Activated naive CD8-positive, alpha-beta T cell treated with anti-CD3 and anti-CD28 coated beads, Interleukin-2, amount 10 ng/mL, durations not matched to agents 7 days and 5 days (primary cell): ENCODE measurements at places on chromosomes 3 and 15. TPM values are rescaled to one million over a fixed set of nuclear protein-coding genes. Genes with fewer than 3 reads are reported as not detected.
A peak's percentile ranks its signal among the peaks of the same experiment; 100 is the strongest.

- DNase-seq: no peak
Measured at GRCh38 chr3:138030734-138031280, 20.8 kb downstream of the CLDN18 start.

GRCh38 chr3:194375473-194376240 lies 6.1 kb upstream of the LRRC15 start:
- DNase-seq: no peak

- no peak for DNase-seq
Measured at GRCh38 chr3:187628169-187628568, 42.0 kb downstream of the SST start.

GRCh38 chr3:115788921-115789470 lies 165.7 kb downstream of the GAP43 start:
- no peak for DNase-seq

DNA sequence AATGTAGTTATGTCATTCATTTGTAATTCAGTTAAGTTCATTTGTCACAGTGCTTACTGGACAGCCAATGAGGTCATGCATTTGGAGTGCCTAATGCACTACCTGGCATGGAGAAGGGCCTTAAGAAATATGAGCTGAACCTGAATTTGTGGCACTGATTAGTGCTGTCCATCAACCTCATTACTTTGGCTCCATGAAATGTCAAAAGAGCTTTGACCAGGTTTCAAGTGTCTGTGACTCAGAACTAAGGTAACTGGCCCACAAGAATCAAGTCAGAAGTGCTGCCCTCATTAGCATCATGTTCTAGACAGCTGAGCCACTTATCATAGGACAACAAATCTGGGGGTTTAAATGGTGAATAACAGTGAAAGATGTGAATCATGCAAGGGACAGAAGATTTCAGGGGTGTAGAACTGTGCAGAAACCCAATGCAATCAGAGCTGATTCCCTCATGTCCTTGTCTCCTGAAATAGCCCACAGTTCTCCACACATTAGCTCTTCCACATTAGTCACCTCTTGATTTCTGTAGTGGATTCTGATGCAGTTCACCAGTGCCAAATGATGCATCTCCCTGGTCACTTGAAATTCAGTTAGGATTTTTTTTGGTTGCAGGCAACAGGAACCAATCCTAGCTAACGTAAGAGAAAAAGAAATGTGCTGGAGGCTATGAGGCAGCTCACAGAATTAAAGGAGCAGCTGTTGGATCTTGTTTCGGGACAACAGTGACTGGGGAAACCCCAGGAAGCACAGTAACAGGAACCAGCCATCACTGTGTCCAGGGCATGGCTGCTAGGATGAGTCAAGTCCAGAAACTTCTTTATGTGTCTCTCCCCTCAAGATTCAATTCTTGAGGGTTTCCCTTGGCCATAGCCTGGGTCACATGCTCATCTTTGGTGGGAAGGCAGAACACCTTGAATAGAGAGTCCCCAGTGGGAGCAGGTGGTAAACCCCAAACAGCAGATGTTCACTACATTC lies 38.7 kb downstream of the CHST2 start:
- no peak for DNase-seq

- DNase-seq: no peak
Measured at GRCh38 chr15:65386886-65387285, 9.1 kb upstream of the IGDCC3 start.

DNA sequence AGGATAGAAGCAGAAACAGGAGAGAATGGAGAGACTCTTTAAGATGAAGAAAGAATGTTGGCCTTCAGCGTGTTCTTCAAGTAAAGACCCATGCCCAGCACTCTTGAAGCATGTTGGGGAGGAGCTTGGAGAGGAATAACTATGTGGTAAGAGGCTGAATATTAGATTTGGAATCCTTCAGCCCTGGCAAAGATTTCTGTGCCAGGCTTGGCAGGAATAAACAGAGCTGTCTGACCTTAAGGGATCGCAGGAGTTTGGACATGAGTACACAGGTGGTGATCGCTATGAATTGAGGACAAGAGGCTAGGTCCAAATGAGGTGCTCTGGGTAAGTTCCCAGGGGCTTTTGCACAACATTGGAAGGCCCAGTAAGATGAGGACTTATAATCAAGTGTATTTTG lies 132.6 kb upstream of the TBL1XR1 start:
- DNase-seq: no peak

GRCh38 chr15:72199721-72200212 lies 2.2 kb upstream of the GRAMD2A start:
- DNase-seq: peak; percentile 71

DNA sequence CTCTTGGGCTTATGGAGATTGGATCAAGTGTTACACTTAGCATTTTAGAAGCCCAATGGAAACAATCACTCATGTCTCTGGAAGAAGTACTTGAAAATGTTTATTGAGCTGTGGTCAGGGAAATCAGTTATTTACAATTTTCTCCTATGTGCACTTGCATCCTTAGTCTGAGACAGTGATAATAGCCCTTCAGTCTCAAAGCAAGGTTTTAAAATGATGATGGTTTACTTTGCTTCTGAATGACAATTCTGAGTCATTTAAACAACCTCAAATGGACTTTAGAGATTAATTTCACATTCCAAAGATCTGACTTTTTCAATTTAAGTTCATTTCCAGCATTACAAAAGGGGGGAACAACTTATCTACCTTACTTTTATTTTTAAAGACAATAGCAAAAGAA lies 20.1 kb downstream of the TIPARP start:
- DNase-seq: no peak

DNA sequence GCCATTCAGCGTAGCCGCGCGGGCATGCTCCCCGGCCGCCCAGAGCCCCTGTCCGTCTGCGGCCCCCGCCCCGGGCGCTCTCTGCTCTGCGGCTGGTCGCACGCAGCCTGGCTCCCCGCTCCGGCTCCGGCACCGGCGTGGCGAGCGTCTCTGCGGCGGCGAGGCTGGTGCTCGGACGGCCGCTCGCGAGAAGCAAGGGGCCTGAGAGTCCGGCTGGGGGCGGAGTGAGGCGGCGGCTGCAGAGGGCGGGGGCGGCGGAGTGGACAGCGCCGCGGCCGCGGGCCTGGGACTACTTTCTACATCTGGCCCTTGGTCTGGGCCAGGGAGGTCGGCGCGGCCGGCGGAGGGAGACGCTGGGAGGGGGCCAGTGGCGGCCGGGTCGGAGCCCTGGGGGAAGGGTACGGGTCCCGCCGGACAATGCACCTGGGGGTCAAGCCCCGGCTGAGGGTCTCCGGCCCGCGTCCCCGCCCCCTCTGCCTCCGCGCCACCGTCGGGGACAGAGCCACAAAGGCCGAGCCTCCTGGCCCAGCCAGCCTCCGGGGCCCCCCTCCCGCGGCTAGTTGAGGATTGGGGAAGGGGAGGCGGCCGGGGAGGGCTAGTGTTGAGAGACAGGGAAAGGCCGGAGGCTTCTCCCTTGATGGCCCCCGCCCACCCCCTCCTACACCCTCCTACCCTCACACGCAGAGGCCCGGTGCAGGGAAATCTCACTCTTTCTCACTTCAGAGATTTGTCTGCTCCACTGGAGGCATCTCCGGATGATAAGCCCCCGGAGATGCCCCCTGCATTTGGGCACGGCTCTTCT lies at the start of gene PRTG:
PRTG (minus strand) TSS at position 226 of the 802 bp plus-strand sequence; CDS start at position 5, 221 bp downstream.
- peak; percentile 24 for DNase-seq

DNA sequence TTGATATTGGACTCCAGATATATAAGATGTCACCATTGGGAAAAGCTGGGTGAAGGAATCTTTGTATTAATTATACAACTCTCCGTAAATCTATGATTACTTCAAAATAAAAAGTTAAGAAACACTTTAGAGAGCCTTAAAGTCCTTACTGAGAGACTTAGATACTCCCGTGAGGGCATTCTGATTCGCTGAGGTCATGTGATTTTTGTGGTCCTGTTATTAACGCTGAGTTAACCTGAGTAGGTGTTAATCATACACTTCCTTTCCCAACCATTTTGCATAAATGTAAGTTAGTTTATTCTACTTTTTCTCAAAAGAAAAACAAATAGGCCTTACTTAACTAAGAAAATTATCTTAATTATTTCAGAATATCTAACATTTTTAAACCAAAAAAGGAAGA lies 67.1 kb upstream of the LMOD3 start:
- no peak for DNase-seq

- no peak for DNase-seq
Measured at GRCh38 chr3:158642005-158642404, 2.3 kb upstream of the GFM1 start.

DNA sequence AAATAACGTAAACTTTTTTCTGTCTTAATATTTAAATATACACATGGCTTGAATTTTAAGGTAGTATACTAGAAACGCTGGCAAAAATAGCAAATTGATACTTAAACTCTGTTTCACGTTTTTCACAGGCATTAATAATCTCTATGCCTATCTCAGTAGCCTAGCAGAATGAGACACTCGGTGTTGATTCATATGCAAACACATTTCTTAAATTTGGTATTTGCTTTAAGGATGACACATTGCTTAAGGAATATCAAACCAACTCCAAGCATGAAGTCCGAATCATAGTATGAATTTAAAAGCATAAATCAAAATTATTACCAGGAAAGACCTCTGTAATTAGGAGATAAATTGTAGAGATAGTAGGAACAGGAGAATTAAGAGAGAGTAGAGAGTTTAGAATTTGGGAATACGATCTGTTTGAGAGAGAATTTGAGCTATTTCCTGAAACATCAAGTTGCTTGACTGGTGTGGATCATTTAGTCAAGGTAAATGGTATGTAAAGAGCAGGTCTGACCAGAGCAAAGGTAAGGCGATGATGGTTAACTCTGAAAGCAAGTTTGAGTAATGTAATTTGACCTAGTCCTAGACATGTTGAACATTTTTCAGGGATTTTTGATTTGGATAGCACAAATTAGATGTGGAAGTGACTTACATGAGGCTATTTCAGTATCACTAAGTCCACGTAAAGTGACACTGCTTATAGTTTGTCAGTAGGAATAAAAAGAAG lies 236.1 kb downstream of the ROBO1 start:
- no peak for DNase-seq

- DNase-seq: no peak
Measured at GRCh38 chr3:158732856-158733200, 571 bp upstream of the RARRES1 start.

- no peak for DNase-seq
Measured at GRCh38 chr3:68345781-68346180, 586.6 kb downstream of the TAFA4 start.

The B3GALNT1 gene
- 14.6 TPM for total RNA-seq

The UROC1 gene
- not detected for total RNA-seq

The EFL1 gene
- total RNA-seq: 26.4 TPM

The CHRNA3 gene
- total RNA-seq: not detected

The MOBP gene
- total RNA-seq: not detected

The CHRNA7 gene
- 0.44 TPM for total RNA-seq

The C3orf62 gene
- total RNA-seq: 10.9 TPM

The MITF gene
- total RNA-seq: 1.4 TPM

The OR5K2 gene
- not detected for total RNA-seq

The GOLGA8T gene
- 2.6 TPM for total RNA-seq
